ENCODE measurements at places on chromosomes 1 and 21.

DNA sequence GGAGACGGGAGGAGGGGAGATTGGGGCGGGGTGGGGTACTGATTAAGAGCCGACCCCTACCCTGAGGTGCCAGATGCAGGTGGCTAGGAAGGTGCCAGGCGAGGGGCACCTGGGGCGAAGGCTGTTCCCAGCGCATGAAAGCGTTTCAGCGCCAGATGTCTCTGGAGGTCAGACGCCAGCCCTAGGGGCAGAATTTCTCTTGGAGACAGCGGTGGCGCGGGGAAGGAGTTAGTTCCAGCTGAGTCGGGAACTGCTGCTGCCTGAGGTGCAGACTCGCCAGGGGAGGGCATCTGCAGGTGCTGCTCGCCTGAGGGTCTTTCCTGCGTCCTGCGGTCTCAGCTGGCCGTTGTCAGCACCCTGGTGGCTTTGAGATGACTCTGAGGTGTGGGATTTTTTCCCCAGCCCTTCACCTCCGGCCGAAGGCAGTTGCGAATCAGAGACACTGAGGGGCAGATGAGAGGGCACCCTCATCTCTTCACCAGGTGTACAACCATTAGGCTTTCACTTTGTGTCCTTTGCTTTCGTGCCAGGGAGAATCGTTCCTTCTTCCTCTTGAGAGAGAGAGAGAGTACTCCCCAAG, 539 bp downstream of the CGN start:
- DNase-seq, result peak; percentile 15

DNA sequence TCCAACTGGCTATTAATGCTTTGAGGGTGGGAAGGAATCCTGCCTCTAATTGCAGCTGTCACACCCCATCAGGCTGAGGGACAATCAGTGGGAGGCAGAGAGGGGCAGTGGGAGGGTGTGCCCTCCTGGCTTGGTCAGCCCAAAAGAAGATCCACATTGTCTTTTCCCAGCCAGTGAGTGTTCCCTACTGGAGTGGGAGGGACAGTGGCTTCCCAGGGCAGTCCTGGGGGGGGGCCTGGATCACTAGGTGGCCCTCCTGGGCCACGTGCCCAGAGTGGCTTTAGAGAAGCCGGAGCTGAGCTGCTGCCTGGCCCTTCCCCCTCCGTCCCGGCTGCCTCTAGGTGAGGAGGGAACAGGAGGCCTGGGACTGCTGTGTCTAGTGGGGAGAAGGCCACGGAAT, 14.0 kb downstream of the INKA2 start:
- no peak for DNase-seq

DNA sequence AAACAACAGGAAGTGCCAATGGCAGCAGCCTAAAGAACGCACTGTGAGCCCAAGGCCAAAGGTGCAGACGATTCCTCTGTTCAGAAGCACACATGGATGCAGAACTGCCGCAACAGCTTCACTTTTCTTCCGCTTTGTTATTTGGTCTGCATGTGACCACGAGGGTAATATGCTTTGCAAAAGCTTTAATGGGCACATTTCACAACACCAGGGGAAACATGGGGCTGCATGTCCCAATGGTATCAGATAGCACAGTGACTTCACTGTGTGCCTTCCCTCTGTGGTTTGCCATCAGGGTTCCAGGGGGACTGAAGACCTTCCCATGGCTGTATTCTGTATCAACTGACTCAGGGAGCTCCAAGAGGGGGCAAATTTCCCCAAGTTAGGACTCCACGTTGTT, 28.3 kb downstream of the THAP3 start:
- no peak for DNase-seq

- no peak for DNase-seq
These were observed 23.5 kb downstream of the DNAJC6 start for GRCh38 chr1:65332821-65333220.

GRCh38 chr1:160662910-160663309, 16.1 kb upstream of the SLAMF1 start:
- DNase-seq, result no peak

DNA sequence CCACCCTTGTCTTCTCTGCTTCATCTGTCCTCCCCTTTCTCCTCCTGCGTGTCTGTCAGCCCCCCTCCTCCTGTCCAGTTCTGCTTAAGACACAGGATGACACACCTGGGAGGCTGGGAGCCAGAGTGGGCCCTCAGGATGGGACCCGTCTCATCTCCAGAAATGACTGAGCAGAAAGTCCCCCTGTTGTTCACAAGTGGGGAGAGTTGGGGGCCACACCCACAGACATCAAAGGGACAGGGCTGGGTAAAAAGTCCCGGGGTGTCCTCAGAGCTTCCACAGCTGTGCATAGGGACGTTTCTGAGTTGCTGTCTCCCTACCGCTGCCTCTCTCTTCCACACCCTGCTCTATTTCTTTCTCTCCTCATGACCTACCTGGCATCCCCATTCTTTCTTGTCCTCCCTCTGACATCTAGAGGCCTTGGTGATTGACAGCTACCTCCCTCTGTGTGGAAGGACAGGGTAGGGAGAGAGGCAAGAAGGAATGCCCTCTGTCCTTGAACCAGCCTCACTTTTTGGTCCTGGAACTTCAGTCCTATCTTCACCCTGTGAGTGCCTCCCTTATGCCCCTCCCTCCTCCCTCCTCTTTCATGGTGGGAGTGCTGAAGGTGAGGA, 19.5 kb upstream of the SH2D2A start:
- no peak for DNase-seq

DNA sequence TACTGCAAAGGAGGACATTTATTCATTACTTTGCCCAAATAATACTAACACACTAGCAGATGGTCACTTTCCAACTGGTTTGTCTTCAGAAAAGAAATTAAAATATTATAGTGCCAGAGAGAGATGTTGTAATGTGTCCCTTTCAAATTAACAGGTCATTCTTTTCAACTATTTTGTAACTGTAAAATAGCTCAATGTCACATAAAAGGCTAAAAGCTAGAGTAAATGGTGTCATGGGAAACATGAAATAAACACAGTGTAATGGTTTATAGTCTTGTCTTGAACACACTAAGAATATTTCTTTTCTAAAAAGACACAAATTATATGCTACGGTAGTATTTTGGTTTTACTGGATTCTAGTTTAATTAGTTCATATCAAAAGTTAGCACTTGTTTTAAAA, 77.8 kb downstream of the ADGRL2 start:
- no peak for DNase-seq

- DNase-seq, result no peak
These were observed 26.2 kb upstream of the CAP1 start for GRCh38 chr1:40014253-40014706.

GRCh38 chr1:78633209-78633608, 13.0 kb downstream of the IFI44L start:
- DNase-seq, result no peak

Measured in NCI-H524 treated with DMSO at 0.1 percent for 48 hours (cell line).